ENCODE measurements at places on chromosomes 12 and 14.

- DNase-seq = no peak
These were observed 945 bp upstream of the HIP1R start for GRCh38 chr12:122834104-122834920.

- no peak for DNase-seq
These were observed 1.7 kb upstream of the TMEM229B start for GRCh38 chr14:67490196-67490595.

- no peak for DNase-seq
These were observed 37.0 kb downstream of the ALDH1L2 start for GRCh38 chr12:105047308-105047707.

DNA sequence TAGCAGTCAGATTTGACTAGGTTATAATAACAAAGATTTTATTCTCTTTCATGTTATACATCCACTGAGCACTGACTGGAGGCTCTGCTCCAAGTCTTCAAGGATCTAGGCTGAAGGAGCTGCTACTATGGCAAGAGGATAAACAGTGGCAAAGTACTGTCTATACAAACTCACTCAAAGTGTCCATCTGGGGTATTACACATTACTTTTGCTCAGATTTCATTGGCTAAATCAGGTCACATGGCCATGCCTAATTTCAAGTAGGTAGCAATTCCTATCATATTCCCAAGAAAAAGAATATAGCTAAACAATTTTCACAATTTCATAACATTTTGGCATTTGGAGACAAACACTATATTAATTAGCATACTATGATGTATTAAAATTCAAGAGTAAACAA, 40.9 kb downstream of the CDK17 start:
- DNase-seq = no peak

- no peak for DNase-seq
These were observed 1.1 kb upstream of the ASPG start for GRCh38 chr14:104084251-104085002.

DNA sequence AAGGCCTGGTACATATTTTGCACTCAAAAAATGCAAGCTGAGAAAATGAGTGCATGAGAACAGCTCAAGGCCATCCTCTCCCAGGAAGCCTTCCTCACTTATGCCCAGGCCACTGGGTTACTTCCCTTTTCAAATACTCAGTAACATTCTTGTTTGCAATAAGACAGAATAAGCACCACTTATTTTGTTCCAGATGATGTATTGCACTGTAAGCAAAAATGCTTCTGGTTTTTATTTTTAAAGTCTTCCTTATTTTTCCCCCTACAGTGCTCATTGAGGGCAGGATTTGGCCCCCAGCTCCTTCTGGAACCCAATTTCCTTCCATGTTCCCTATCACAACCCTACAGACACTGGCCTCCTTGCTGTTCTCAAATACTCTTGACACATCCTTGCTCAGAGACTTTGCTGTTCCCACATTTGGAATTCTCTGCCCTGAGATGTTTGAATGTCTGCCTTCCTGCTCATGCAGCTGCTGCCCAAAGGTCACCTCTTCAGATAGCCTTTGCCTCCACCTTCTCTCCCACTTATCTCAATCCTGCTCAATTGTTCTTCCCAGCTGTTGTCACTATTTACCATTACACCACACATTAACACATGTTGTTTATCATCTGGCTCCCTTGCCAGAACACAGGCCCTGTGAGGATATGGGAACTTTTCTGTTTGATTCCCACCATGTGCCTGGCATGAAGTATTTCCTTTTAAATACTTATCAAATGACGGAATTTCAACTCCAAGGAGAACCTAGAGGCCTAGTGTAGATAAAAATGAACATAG, 49.9 kb downstream of the IFNG start:
- DNase-seq = no peak

GRCh38 chr12:98123021-98123461, 392.3 kb upstream of the TMPO start:
- DNase-seq = no peak

DNA sequence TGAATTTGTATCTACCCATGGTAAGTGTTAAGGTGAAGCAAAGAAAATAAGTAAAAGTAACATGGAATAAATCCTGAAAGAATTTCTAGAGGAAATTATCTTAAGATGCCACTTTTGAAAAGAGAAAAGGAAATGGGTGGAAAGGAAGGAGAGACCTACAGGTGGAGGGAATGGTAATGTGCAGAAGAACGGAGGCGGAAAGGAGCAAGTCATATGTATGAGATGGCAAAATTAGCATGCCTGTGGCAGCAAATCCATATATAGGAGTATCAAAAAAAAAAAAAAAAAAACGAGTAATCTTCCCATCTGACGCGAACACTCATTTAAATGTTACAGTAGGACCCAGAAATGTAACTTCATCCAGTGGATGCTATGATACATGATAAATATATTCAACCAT, 23.0 kb downstream of the OSBPL8 start:
- no peak for DNase-seq

DNA sequence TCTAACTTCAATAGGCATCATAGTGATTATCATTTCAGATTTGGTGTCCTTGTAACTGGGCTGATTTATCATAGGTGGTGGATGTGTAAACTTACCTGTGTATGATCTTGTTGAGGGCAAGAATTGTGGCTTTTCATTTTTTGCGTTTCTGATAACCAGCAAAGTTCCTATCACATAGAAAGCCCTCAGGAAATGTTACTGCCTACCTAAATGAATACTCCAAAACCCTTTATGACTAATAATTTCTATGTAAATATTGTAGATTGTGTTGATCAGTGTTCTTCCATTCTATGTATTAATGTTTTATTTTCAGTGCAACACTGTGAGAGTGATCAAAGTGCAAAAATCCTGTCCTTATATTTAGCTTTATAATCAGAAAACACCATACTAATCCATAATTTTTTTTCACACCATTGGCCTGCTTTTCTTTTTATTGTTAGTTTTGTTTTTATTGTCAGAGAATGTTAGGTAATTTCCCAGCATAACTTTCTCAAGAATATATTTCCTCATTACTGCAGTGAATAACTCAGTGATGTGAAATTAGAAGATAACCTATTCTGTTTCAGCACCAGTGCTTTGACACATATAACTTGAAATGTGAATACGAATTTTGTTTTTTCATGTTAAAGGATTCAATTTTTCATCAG, 94.1 kb downstream of the GPHN start:
- DNase-seq = no peak

DNA sequence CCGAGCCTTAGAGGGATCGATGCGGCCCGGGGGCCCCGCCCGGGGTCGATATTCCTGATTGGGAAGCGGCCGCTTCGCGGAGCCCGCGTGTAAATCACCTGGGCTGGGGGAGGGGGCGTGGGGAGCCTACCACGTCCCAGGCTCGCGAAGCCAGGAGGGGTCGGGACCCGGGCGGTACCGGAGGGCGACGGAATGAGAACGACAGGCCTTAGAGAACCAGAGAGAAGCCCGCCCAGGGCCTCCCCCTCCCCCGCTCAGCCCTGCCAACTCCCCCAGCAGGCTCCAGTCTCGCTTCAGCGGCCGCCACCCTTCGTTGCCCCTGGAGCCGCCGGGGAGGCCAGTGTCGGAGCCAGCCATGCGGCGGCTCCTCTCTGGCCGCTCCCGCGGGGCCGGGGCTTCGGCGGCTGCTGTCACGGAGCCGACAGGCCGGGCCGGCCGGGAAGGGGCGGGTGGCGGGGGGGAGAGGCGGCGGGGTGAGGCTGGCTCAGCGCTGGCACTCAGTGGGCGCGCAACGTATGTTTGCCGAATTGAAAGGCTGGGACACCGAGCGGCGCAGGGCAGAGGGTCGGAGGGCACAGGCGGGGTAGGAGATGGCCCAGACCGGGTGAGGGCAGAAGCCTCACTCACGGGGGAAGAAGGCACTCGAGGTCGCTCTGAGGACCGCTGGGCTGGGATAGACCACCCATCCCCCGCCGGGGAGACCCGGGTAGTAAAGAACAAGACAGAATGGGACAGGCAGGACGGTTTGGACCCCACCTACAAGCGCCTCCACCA, 1.4 kb upstream of the DNAJC22 start:
- DNase-seq = no peak

- no peak for DNase-seq
These were observed 51.5 kb downstream of the ST8SIA1 start for GRCh38 chr12:22283006-22283506.

GRCh38 chr14:103241531-103241930, 92.5 kb upstream of the EIF5 start:
- DNase-seq = no peak

GRCh38 chr12:57268264-57268663, 17.3 kb upstream of the STAC3 start:
- DNase-seq = peak; percentile 38

DNA sequence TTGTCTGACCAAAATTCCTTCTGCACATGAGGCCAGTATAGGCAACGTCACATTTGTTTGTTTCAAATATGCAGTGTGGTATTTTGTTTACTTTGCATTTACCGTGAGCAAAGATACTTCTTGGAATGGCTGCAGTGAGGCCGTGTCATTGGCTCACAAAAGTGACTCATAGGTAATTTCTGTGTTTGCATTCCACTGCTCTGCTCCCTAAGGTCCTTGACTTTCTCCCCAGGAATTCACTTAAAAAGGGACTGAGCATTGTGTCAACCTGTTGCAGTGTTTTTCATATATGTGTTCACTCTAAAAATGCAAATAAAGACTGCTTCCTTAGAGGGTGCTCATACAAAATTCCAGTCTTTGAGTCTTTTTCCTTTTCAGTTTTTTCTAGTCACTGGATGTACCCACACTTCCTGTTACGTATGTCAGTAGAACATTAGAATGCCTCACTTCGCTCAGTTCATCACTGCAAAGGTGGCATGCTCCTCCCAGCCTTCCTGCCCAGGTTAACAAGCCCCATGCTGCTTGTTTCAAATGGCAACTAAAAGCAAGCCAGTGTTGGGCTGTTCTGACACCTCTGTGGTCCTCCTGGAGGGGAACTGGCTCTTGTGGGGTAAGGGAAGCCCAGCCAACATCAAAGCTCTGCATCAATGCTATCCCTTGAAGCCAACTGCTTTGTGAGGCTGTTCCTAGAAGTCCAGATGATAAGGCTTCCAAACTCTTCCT, 9.1 kb downstream of the C12orf76 start:
- DNase-seq = peak; percentile 12

- DNase-seq = no peak
These were observed 53.0 kb downstream of the SSH1 start for GRCh38 chr12:108804271-108804953.

- DNase-seq = no peak
These were observed 28.2 kb downstream of the FGF6 start for GRCh38 chr12:4417455-4417854.

Data from activated naive CD8-positive, alpha-beta T cell treated with anti-CD3 and anti-CD28 coated beads for 36 hours (primary cell).